ENCODE measurements at places on chromosomes 12 and 14. TPM values are rescaled to one million over a fixed set of nuclear protein-coding genes. Genes with fewer than 3 reads are reported as not detected.

The CCDC184 gene
- total RNA-seq = 5.6 TPM

The ENDOU gene
- total RNA-seq = not detected

The PLCZ1 gene
- total RNA-seq = not detected

GRCh38 chr12:28750946-28751685 is 398.0 kb upstream of the FAR2 start:
- H3K4me3 ChIP-seq = no peak overlapping the region
- H3K27me3 ChIP-seq = no peaks in the 10 kb centered on the region
- H3K27ac ChIP-seq = no peak overlapping the region

- no peaks in the 10 kb centered on the region for H3K27me3 ChIP-seq
- no peaks in the 10 kb centered on the region for H3K36me3 ChIP-seq
- no peak for DNase-seq
- H3K4me1 ChIP-seq = no peaks in the 10 kb centered on the region
These were observed 57.0 kb upstream of the FBRSL1 start for GRCh38 chr12:132432721-132433577.

- no peak overlapping the region for H3K27ac ChIP-seq
- no peak overlapping the region for H3K4me3 ChIP-seq
- peaks cover 14% of the 10 kb centered on the region for H3K4me1 ChIP-seq
- no peaks in the 10 kb centered on the region for H3K36me3 ChIP-seq
- DNase-seq = no peak
These were observed 71.3 kb downstream of the FBXL14 start for GRCh38 chr12:1523046-1523445.

DNA sequence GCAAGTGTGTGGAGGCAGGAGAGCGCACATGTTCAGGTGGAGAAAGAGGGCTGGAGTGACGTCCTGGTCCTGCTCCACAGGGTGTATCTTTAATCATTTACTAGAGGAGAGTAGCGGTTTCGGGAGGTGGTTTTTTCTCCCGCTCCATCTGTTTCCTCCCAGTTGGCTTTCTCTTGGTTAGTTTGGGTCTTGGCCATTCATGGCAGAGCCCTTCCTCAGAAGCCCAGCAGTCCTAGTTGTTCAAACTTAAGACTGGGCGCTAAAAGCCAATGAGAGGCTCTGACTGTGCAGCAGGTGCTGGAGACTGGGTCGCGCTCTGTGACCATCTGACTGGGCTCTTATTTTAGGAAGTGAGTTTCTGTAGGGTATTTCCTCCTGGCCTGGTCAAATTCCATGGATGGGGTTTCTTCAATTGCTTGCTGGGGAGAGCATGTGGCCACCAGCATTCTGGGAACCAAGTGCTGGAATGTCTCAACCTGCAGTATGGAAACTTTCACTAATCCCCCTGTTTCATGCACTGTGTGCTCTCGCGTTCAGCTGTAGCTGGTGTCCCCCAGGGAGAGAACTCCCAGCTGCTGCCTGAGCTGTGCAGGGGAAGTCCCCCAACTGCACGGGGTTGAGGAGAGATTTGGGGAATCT is 27.4 kb upstream of the TSPAN9 start:
- no peaks in the 10 kb centered on the region for H3K27me3 ChIP-seq
- H3K27ac ChIP-seq = no peak overlapping the region
- H3K4me1 ChIP-seq = no peaks in the 10 kb centered on the region
- H3K4me3 ChIP-seq = no peak overlapping the region
- H3K36me3 ChIP-seq = no peaks in the 10 kb centered on the region

GRCh38 chr14:58923751-58924405 is 264.6 kb upstream of the DAAM1 start:
- no peaks in the 10 kb centered on the region for H3K36me3 ChIP-seq
- no peak overlapping the region for H3K27ac ChIP-seq
- no peaks in the 10 kb centered on the region for H3K4me1 ChIP-seq
- no peaks in the 10 kb centered on the region for H3K27me3 ChIP-seq
- no peak for DNase-seq

GRCh38 chr14:56659378-56659777 is 79.8 kb downstream of the TMEM260 start:
- H3K36me3 ChIP-seq = peaks cover 2% of the 10 kb centered on the region
- peaks cover 14% of the 10 kb centered on the region for H3K4me1 ChIP-seq
- no peaks in the 10 kb centered on the region for H3K27me3 ChIP-seq

DNA sequence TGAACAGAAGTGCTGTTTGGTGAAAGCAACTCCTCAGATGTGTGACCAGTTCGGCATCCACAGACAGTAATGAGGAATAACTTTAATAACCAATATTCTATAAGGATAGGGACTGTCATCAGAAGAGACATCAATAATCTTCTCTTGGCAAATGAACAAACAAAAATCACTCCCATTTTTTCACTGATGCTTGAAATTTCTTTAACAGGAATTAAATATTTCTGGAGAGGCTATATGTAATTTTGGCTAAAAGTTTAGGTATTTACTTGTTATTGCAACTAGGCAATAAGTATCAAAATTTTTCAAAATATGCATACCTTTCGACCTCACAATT is 121.6 kb upstream of the EEA1 start:
- peaks cover 11% of the 10 kb centered on the region for H3K4me1 ChIP-seq
- no peaks in the 10 kb centered on the region for H3K27me3 ChIP-seq
- no peaks in the 10 kb centered on the region for H3K36me3 ChIP-seq
- H3K4me3 ChIP-seq = no peak overlapping the region

DNA sequence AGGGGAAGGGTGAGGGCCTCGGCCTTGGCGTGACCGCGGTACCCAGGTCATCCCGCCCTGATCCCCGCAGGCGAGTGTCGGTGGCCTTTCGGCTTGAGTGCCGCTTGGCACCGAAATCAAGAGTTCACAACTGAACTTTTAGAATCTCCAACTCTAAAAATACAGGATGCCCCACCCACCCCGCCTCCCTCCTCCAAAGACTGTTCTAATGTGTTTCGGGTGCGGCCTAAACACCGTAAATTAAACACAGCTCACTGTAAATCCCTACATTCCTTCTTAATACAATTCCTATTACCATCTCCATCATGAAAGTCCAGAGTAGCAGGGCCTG is 11.4 kb downstream of the SCNN1A start:
- H3K4me3 ChIP-seq = peak overlapping the region; percentile 81
- peak overlapping the region; percentile 48 for H3K27ac ChIP-seq
- no peak for DNase-seq
- no peaks in the 10 kb centered on the region for H3K36me3 ChIP-seq

- H3K27ac ChIP-seq = no peak overlapping the region
- no peaks in the 10 kb centered on the region for H3K4me1 ChIP-seq
- no peak overlapping the region for H3K4me3 ChIP-seq
- no peaks in the 10 kb centered on the region for H3K36me3 ChIP-seq
- DNase-seq = no peak
These were observed 22.8 kb upstream of the FBXO34 start for GRCh38 chr14:55248411-55248810.

Measured in thoracic aorta (tissue), 2 donors.